ENCODE measurements at places on chromosomes 13 and 19.

DNA sequence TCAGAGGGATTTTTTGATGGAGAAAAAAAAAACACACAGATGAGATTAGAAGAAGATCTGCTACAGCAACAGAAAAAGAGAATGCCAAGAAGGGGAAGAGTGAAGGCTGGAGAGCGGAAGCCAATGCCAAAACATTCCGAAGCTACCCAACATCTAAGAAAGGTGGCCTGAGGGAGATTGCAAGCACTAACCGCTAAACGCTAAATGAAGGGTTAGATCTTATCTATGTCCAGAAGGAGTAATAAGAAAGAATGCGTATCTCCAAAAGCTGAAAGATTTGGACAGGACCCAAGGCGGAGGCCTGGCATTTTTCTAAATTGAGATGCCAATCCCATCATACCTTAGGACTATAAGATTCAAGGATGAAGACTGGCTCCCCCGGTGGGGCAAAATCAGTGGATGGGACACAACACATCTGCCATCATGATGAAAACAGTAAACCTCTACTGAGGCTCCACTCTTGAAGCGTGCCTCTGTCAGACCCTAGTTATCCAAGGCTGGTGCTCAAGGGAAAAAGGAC lies 15.6 kb upstream of the HMGB1 start:
- DNase-seq, result no peak

- no peak for DNase-seq
Observed at GRCh38 chr13:27918918-27919658, 712 bp upstream of the PDX1 start.

DNA sequence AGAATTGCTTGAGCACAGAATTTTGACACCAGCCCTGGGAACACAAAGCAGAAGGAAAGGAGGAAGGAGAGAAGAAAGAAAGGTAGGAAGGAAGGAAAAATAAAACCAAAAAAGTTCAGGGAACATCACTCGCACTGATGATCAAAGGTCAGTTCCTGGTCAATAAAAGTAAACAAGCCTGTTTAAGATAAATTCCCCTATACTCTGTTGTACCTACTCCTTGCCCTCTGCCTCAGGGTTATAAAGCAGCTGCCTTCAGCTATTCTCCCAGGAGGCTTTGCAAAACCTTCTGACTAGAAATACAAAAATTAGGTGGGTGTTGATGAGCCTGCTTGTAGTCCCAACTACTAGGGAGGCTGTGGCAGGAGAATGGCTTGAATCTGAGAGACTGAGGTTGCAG lies 14.9 kb upstream of the ZNF91 start:
- DNase-seq, result no peak

- DNase-seq, result no peak
Observed at GRCh38 chr13:94703721-94704314, 8.5 kb downstream of the SOX21 start.

DNA sequence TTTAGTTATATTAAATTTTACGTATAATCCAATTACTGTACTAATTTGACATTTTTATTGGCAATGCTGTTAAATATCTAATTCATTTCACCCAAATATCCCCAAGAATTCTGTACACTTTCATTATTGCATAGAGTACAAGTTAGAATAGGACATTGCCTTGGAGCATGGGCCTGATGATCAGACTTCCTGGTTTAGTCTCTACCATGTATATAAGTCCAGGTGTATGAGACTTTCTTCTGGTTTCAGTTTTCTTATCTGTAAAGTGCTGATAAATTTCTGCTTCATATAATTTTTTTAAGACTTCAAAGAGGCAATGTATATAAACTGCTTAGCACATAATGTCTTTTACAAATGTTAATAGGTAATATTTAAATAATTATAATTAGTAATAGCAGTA lies 179.4 kb downstream of the KLF12 start:
- no peak for DNase-seq

DNA sequence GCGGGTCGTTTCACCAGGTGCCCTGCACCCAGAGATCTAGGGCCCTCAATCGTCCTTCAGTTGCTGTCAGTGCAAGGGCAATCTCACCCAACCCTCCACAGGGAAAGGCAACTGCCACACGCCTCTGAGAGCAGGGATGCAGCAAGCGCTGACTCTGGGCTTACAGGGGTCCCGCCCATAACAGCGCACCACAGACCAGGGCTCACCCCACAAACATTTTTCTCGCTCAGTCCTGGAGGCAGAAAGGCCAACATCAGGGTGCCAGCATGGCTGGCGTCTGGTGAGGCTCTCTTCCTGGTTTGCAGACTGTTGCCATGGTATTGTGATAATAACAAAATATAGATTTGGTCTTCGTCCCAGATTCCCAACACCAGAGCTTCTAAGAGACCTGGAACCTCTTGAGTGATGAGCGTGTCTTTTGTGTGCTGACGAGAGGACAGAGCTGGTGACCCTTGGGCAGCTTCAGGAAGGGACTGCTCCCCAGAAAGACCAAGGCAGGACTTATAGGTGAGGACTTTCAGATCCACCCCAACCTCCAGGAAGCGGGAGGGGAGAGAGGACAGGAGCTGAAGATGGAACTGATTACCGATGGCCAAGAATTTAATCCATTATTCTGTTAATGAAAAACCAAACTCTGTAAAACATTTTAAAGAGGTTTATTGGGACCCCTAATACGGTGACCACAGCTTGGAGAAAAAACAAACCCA lies 51.3 kb downstream of the C13orf46 start:
- DNase-seq, result no peak

DNA sequence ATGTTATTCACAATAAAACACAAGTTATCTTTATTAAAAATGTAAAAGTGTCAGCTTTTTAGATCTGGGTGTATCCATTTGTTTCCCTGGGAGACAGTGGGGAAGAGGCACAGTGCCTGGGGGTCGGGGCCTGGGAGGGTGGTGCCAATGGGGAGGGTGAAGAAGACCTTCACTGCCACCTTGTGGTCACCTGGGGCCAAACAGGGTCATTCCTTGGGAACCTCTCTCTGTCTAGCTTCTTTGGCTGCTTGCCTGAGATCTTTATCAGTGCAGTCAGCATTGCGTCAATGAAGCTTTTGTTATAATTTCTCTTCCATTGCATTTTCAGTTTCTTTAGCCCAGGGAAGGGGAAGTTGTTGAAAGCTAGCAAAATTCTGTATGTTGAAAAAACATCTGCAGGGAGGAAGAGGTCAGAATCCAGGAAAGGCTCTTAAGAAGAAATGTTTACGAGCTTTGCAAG lies 39.1 kb downstream of the PCDH8 start:
- peak; percentile 33 for DNase-seq

GRCh38 chr19:13119627-13120026 lies 1.6 kb downstream of the NACC1 start:
- peak; percentile 78 for DNase-seq
